ENCODE measurements at places on chromosomes 13 and 19.

GRCh38 chr19:1324806-1325567, 39.3 kb downstream of the EFNA2 start:
- no peak for DNase-seq

GRCh38 chr19:43464134-43464775, 1.2 kb downstream of the LYPD3 start:
- DNase-seq: no peak

- DNase-seq: no peak
Observed at GRCh38 chr13:98285317-98285716, 108.2 kb upstream of the RNF113B start.

- no peak for DNase-seq
Observed at GRCh38 chr13:44605721-44606120, 29.6 kb upstream of the TSC22D1 start.

DNA sequence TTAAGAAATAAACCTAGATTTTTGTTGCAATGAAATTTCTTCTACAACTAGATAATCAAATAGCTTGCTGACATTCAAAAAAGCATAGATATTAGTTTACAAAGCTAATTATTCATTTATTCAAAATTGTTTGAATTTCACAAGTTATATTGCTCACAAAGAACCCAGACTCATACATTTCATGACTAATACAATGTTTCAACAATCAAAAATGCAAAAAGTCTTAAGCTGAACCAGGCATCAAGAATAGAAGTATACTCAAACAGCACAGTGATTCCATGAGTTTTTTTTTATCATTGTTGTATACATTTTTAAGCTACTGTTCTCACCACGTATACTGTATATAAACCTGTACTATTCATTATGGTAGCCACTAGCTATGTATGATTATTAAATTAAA, 51.0 kb downstream of the DIAPH3 start:
- DNase-seq: peak; percentile 4

DNA sequence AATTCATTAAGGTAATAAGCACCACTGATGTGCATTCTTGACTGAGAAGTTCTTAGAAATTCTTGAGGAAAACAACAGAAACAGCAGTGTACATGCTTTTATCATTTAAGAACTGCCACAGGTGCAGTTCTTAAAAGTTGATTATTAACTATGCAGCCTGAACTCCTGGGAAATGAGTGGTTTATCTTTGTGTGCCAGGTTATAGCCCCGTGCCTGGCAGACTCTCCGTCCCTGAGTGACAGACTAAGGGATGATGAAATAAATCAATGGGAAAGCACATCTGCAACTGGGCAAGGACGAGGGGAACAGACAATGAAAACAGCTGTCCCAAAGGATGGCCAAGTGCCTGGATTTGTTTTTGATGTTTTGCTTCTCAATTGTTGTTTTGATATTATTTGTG, 84.4 kb upstream of the SPATA13 start:
- DNase-seq: no peak

DNA sequence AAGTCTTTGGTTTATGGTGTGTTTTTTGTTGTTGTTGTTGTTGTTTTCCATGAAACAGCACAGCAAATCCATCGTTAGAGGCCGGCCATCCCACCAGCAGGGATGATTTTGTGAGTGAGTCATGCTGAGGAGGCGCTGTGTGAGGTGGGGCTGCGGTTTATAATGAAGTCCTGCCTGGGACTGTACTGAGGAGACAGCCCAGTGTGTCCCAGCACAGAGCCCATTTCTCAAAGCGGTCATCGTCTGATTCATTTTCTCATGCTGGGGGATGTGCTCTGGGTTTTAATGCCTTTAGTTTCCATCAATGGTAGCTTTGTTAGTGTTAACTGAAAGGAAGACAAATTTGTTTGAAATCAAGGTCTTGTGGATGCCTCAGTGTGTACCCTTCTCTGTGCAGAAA, 129.3 kb upstream of the SERP2 start:
- DNase-seq: no peak

- no peak for DNase-seq
Observed at GRCh38 chr13:34322014-34322742, 504.2 kb downstream of the RFC3 start.

- DNase-seq: no peak
Observed at GRCh38 chr19:632579-633067, 714 bp downstream of the POLRMT start.

DNA sequence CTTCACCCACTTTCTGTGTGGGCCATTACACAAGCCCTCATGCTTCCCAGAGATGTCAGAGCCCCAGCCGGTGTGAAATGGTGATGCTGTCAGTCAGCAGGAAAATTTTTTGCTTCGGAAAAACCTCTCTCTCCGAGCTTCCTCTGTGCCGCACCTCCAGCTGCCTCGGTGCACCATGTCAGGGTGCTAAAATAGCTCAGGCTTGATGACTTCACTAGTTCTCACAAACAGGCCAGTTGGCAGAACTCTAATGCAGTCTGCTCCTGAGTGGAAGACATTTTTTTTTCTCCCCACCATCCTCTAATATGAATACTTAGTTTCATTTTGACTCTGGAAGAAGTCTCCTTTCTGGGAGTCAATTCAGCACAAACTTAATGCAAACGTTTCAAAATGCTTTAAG, 71.3 kb downstream of the KLF12 start:
- no peak for DNase-seq

DNA sequence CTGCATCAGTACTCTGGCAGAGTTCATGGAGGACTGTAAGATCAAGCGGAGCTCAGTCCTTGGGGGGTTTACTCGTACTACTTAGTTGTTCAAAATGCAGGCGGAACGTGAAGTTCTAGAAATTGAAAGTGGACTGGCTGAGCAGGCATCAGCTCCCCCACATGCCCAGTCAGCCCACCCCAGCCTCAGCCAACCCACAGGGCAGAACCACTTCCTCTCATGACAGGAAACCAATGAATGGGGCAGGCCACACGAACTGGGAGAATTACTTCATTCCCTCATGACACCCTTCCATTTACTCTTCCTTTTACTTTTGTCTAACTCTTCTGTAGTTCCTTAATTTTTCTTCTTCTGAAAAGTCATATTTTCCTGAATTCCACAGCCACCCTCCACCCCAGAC, 71.9 kb downstream of the FLT1 start:
- DNase-seq: no peak

GRCh38 chr19:39518458-39518857, 3.5 kb downstream of the SELENOV start:
- no peak for DNase-seq

DNA sequence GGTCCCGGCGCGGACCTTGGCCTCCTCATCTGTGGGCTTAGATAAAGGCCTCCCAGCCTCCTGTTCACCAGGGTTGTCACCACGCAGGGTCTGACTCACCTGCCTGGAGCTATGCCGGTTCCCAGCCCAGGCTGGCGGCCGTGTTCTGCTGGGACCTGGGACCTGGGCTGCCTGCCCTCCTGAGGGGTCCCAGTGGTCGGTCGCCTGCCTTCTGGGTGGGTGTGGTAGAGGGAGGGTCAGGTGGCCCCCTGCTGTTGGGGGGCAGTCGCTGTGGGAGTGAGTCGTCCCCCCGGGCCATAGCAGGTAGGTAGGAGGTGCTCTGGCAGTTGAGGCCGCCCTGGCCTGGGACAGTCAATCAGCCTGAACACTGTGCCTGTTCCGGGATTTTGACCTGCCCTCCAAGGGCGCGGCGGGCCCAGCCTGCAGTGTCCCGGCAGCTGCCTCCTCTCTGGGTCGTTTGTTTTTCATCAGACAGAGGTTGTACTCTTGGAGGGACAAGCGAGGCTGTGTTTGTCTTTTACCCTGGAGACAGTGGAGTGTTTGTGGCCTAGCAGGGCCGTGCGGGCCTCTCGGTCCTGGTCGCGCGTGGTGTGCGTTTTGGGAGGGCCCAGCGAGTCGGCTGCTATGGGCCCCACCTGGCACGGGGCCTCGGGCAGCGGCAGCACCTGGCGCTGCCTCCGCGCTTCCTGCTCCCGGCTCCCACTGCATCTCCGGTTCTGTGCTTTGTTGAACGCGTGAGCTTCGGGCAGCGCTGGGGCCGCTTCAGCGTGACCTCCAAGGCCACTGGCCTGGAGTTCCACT, 2.6 kb downstream of the ADAT3 start:
- DNase-seq: no peak

- no peak for DNase-seq
Observed at GRCh38 chr19:32339988-32340874, 5.2 kb upstream of the ZNF507 start.

DNA sequence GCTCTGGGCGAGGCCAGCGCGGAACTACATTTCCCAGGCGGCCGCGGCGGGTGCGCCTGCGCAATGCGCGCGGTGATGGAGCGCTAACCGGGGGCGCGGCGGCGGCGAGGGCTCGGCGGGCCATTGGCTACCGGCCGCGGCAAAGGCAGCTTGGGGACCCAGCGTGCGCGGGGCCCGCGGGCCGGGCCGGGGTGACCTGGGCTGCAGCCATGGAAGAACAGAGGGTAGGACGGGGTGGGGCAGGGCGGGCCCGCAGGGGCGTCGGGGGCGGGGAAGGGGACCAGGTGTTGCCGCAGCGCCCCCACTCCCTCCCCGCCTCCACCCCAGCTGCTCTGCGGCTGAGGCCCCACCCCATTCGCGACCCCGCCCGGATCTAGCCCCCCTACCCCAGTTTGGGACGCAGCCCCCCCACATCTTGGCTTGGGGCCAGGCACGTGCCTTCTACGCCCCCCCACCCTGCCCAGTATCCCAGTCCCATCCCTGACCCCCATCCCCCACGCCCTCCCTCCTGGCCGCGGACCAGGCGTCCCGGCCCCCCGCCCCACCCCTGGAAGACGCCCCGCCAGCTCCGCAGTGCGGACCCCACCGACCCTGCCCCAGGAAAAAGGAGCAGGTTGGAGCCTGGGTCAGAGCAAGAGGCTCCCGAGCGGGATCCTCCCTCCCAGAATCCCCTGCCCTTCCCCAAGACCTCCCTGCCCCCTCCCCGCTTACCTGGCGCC, at the start of gene FSD1:
TSS of gene FSD1 (plus strand) at position 61 of the 719 bp plus-strand sequence. CDS start at position 210, 149 bp downstream.
- no peak for DNase-seq

DNA sequence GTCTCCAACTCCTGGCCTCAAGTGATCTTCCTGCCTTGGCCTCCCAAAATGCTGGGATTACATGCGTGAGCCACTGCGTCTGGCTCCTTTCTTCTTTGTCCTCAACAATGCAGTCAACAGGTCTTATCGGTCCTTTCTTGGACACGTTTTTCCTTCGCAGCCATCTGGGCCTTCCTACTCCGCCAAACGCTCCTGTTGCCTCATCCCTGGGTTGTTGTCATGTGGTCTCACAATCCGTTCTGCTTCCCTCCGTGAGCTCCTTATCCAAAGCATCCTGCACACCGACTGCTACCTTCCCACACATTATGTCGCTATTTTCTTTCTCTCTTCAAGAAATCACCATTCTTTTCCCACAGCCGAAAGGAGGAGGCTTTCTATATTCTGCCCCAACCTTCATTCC, 306.8 kb downstream of the DCLK1 start:
- no peak for DNase-seq

Measured in AG04449 (cell line).